ENCODE measurements at places on chromosomes 2 and 18.

GRCh38 chr18:80046431-80046830, 12.2 kb downstream of the RBFA start:
- no peak for DNase-seq

GRCh38 chr2:46751897-46752296, 163.7 kb downstream of the MCFD2 start:
- DNase-seq, result no peak

DNA sequence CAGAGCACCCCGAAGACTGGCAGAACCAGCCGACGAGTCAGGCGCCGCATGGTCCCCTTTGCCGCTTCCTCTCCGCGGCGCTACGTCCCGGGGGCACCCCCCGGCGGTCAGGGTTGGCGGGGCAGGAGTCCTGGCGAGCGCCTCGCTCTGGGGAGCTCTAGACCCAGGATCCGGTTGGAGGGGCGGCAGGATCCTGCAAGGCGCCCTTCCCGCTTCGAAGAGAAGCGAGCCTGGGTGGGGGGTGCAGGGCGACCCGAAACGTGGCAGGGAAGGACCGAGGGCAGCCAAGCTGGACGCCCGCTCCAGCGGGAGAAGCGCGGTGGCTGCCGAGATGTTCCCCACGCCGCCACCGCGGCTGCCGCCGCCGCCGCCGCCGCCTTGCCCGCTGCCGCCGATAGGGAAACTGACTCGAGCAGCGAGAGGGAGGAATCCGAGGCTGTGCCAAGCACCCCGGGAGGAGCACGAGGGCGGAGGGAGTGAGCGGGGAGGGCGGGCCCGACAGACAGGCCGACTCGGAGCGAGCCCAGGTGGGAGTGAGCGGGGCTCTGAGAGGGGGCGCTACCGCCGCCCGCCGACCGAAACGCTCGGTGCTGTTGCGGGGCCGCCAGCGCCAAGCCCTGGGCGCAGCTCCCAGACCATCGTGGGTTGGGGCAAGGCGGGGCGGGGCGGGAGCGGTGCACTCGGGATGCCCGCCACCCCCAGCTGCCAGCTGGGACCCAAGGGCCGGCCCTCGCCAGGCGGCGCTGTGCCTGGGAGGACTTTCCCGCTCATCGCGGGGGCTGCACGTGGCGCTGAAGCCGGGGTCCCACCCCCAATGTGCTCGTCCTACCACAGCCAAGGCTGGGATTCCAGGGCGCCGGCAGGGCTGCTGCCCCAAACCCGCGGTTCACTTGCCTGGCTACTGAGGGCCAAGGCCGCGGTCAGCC, at the start of gene GALNT14:
Gene GALNT14 (minus strand): TSS at position 404 of the 926 bp plus-strand sequence. CDS start 354 bp downstream, at position 50.
- DNase-seq, result peak; percentile 61

DNA sequence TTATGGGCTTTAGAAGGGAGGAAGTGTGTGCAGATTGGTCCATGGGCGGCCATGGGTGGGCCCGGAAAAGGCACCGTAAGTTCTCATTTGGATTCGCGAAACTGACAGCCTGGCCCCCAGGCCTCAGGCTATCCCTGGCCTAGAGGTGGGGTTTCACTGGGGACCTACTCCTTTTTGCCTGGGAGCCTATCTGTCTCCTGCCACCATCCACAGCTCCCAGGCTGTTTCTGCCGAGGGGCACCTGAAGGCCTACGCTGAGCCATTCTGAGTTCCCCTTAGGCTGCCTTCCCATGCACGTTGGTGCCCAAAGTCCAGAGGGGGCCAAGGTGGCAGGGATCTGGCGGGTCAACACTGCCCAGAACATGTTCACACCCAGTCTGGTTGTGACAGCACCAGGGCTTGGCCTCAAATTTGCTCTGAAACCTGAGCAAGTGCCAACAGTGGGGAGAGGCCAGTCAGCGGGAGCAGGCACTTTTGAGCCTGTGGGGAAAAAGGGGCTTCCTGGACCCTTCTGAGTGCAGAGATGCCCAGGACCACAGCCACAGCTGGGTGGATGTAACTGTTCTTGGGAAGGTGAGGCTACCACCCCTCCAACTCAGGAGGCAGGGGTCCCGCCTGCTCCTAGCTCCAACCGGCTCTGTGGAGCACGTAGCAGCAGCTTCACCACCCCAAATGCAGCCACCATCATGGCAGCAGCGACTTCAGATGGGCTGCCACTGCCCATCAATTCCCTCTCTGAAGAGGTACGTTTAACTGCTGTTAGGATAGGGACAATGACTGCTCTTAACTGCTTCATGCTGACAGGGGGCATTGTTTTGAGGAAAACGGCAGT, 73.6 kb upstream of the ZNF804A start:
- DNase-seq, result no peak

DNA sequence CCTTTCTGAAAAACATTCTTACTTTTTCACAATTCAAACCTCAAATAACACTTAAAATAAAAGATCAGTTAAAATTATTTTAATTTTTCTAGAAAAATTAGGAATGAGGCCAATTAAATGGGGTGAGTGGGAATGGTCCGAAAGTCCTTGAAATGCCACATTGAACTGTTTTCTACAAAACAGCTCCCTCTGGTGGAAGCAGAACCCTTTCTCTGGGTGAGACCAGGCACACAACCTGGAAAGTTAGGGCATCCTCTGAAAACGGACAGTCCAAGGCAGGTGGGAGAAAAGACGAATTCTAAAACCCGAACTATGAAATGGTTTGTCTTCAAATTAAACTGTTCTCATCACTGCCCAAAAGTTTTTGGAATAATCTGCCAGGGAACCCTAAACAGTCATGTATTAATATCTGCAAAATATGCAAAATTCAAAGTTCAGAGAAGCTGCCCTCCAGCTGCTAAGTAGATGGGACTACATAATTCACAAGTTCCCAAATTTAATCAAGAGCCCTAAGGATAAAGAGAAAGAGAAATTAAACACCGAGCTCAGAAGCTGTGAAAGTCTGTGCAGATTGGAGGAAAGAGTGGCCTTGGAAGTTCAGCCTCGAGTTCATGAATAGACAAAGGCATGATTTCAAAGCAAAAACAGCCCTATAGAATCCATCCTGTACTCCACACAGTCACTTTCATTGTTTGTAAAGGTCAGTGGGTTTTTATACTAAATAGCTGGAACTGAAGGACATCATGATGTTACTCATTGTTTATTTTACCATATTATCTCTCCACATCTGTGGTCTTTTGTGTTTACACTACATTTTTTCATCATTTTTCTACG, 108.3 kb downstream of the PIEZO2 start:
- DNase-seq, result peak; percentile 45

DNA sequence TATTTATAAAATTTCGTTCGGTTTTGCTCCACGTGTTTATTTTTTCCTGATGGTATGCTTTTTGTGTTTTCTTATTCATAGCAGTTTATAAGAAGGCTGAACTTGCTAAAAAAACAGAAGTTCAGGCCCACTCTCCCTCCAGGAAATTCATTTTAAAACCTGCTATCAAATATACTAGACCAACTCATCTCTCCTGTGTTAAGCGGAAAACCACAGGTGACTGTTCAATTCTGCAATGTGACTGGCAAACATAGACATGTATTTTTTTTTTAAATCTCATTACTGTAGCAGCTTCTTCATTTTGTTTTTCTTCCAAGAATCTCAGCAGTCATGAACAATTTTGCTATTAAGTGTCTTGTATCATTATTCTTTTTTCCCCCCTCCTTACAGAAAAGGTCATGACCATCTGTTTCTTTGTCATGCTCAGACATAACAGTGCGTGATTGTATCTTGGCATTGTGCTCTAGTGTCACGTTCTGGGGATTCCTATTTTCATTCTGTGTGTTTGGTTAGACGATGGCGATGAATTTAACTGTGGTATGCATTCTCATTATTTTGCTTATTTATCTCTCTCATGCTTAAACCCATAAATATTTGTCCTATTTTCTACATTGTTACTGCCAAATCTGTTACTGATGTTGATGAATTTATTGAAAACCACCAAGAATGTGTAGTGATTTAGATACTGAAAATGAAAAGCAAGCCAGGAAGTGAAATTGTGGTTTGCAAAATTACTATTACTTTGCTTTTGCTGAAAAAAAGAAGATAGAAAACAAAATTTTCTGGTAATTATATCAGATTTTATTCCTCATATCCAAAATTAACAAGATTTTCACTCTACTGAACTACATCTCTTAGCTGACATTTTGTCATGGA, 74.6 kb upstream of the UNC80 start:
- DNase-seq, result no peak

DNA sequence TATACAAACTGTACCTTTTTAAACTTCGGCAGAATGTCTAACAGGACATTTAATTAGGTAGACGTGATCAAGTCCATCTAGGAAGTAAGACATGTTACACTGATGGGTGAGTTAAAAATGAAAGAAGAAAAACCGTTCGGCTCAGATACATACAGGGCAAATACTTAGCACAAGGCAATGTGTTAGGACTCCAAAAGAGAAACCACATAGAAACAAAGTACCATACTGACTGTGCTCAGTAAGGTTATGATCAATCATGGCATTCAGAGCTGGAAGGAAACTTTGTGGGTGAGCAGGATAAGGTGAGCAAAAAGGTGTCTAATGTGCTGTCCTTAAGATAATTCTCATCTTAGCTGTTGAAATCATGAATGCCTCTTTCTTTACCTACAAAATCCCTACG, 211.9 kb downstream of the STK39 start:
- DNase-seq, result no peak

DNA sequence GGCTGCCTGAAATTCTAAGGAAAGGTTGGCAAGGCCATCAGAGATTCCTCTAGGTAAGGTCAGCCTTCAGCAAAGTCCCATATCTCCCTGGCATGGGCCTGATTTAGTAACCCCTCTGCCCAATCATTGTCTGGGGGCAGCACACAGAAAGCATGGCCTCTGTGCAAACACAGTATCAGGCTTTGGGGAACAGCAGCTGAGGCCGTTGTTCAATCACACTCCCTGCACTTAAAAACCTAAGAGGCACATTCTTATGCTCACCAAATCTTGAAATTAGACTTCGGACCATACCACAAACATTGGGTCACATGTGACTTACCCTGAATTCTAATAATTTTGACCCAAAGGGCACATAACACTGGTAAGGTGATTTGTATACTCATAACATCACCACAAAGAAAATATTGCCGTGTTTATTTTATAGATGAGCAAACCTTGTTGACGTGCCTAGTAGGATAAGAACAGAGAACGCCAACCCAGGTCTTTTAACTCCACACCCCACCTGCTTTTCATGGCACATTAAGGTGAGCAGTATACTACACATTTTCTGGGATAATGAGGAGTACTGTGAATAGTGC, 212.7 kb downstream of the HNMT start:
- DNase-seq, result no peak

GRCh38 chr2:10124538-10125045, 2.1 kb downstream of the RRM2 start:
- DNase-seq, result no peak

DNA sequence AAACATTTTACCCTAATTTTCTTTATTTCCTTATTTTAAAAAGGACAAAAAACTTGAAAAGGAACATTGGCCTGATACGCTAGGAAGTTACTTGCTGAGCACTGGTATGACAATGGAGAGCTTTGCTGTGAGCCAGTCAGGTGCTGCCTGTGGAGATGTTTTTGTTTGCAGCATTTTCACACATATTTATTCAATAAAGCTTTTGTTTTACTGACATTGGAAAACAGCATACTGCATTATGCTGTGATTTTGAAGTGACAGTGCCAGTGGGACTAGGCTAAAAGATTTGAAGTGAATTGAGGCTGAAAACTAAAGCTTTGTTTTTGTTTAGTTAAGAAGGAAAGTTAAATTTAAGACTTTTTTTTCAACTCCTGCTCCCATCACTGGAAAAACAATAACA, 470.7 kb upstream of the ZEB2 start:
- DNase-seq, result no peak

DNA sequence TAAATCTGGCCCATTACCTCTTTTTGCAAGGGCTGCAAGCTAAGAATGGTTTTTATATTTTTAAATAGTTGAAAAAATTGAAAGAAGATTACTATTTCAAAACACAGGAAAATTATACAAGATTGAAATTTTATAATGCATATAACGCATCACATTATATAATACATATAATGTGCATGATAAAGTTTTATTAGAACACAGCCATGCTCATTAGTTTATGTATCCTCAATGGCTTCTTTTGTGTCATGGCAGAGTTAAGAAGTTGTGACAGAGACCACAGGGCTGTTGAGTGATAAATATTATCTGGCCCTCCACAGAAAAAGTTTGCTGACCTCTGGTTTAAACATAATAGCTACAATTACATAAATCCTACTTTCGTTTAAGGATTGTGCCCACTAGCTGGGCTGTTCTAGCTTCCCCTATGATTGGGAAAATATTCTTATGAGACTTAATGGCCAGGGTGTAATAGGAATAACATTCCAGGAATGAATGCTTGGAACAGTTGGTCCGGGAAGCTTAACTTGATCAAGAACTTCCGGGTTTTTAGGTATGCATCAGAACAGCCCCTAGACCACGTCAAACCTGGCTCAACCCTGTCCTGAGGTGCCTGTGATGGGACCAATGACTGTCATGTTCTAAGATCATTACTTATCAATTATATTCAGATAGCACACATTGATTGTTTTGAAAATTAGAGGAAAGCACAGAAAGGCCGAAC, 98.7 kb upstream of the LPIN2 start:
- DNase-seq, result no peak

DNA sequence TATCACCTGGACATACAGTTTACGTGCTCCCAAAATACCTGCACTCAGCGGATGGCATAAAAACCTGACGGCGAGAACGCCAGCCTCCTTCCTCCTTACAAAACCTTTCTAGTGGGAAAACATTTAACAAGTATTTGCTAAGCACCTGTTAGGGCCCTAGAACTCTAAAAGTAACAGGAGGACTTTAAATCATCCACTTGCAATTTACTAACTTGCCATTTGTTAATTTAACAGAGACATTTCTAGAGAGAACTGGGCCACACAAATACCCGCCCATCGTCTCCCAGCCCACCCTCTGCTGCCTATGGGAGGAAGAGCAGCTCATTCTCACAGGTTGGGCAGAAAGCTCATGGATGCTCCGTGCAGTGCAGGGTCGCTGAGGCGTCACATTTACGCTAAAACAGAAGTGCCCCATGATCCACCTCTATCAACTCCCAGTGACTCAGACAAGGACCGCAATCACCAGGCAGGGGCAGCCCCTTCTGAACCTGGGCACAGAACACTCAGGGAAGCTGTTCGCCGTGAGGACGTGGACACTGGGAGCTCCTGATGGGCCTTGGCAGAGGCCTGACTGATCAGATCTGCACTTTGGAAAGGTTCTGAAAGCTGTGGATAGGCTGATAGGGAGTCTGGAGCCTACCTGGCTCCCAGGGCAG, 106.9 kb downstream of the HDAC4 start:
- no peak for DNase-seq

- DNase-seq, result no peak
Observed at GRCh38 chr2:212271583-212271982, 267.0 kb downstream of the ERBB4 start.

GRCh38 chr18:8834881-8835280, 129.5 kb downstream of the MTCL1 start:
- no peak for DNase-seq
